Activated T-cell treated with anti-CD3 and anti-CD28 coated beads, Interleukin-2, amount 50 U/mL, for 1 hour (primary cell): ENCODE measurements at places on chromosomes 2 and 18.

DNA sequence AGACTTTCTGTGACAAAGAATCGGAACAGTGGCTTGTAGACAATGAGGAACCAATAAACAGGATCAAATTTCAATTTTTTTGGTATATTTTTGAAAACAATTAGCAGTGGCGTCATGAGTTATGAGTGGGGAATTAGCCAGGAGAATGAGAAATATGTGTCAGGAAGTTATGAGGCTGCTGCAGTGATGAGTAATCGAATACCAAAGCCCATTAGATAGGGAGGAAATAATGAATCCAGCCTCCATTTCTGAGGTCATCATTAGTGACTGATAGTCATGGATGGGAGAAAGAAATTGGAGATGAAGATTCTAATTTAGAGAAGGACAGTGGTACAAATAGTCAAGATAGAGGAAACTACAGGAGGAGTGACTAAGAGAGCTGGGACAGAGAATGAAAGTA, 673.1 kb upstream of the VRK2 start:
- no peak for DNase-seq

GRCh38 chr2:2164326-2164917, 166.7 kb downstream of the MYT1L start:
- no peak for DNase-seq

DNA sequence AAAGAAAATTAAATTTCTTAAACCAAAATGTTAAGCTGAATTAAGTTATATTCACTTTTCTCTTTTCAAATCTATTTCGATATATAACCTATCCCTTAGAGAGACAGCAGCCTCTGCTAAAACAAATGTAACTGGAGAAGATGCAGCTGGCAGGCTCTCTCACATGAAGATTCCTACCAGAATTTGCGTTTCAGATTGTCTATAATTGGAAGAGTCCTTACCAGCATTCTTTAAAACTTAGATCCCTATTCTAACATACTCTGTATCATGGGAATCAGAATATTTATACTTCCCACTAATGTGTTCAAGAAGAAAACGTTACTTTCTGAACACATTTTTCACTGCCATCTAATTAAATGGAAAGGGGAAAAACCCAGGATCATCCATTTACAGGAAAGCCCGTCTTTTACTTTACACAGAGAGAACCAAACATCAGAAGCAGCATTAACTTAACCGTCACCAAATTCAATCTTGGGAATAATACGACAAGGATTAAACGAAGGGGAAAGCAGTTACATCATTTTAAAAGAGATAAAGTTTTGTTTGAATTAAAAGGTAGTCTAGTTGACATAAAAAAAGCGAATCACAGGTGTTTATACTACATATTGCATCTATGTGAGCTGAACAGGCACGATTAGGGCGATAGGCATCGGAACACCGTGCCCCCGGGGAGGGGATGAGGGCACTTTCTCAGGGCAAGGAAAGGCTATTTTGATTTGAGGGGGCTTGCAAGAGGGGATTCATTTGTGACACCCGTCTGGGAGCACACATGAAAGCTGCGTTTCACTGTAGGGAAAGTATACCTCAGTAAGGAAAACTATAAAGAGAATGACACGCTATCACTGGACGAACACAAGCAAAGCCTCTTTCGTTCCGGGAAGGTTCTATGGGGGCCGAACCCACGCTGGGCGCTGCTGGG, 1.3 kb downstream of the PTPN2 start:
- DNase-seq: peak; percentile 27

DNA sequence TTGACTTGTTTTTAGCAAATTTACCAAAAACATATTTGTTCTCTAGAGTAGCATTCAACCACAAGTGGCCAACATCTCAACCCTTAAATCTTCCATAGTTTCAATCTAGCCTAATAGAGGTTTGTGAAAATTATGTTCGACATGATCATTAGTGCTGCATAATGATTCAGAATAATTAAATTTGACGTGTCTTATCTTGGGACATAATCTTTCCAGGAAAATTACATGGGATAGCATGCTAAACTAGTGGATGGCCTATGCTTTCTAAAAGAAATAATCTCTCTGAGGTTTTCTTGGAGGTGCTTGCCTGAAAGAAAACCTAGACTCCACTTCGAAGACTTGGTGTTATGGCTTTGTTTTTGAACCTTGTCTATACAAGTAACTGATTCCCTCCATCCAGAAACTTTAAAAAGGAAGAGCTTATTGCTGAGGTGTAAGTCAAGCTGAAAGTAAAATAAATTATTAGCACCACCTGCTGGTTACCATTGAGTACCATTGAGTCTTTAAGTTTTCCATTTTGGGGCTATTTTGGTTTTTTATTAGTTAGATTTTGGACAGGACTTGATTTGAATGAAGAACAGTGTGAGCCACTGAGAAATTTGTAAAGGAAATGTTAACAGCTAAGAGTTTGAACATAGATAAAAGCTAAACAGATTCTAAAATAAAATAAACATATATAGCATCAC, 32.7 kb downstream of the COX7A2L start:
- no peak for DNase-seq

GRCh38 chr2:221726894-221727513, 154.9 kb upstream of the EPHA4 start:
- no peak for DNase-seq

DNA sequence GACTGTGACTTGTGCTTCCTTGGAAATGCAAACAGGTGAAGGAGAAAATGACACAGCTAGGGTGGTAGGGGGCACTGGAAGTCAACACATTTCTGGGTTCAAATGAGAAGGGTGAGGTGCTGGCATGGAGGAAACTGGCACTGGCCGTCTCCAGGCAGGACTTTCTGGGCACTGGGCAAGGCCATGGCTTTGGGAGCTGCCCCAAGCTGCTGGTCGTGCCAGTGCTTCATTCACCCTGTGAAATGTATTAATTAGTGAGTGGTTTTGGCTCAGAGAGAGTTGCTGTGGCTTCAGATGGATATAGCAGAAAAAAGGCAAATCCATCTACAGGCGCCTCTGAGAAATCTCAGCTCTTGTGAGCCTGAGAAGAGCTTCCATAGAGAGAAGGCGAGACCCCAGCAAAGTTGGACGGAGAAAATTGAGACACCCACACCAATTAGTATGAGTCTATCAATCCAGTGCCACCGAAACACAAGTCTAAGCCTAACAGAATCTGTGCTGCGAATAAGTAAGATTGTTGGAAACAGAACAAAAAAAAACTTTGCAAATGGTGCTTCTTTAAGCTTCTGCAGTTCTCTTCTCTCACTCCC, 202.1 kb upstream of the TNP1 start:
- no peak for DNase-seq

GRCh38 chr2:127624320-127624755, 21.6 kb upstream of the GPR17 start:
- DNase-seq: peak; percentile 7

DNA sequence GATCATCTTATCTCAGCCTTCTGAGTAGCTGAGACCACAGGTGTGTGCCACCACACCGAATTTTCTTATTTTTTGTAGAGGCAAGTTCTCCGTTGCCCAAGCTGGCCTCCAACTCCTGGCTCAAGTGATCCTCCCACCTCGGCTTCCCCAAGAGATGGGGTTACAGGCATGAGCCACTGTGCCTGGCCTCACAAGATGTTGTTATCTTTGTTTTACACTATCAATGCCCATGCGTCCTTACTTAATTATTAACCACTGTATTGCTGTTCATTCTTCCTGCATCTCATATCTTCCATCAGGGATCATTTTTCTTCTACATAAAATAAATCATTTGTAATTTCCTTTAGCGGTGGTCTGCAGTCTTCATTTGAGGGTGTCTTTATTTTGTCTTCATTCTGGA, 181.9 kb downstream of the TGIF1 start:
- DNase-seq: no peak

- no peak for DNase-seq
These were observed 89.0 kb upstream of the PPP1CB start for GRCh38 chr2:28662468-28663181.

GRCh38 chr18:23356915-23357601, 96.0 kb upstream of the RIOK3 start:
- no peak for DNase-seq

DNA sequence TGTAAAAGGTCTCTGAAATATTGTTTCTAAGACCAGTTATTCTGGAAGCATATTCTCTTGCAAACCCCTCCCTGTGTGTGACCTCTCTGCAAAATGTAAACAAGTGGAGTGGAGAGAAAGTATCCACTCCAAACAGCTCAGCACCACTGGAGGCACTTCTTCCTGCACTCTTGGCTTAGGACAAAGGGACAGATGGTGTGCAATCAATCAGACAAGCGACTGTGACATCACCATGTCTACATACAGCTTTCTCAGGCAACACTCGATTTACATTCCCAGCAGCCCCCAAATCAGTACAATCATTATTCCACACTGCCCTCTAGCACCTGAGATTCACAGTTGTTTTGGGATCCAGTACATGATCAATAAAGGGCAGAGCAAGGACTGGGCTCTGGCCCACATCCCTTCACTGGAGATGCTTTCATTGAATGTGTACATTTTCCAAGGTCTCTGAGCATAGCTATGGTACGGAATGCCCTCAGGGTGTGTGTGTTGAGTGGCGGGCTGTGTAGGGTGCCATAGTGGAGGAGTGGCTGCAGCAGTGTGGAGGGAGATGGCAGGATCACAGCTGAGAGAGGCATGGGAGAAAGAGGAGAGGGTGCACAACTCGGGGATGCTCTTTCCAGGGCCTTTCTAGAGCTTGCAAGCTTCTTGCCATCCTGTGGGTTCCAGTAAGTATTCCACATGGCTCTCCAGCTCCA, 311.8 kb upstream of the ST6GAL2 start:
- DNase-seq: no peak

DNA sequence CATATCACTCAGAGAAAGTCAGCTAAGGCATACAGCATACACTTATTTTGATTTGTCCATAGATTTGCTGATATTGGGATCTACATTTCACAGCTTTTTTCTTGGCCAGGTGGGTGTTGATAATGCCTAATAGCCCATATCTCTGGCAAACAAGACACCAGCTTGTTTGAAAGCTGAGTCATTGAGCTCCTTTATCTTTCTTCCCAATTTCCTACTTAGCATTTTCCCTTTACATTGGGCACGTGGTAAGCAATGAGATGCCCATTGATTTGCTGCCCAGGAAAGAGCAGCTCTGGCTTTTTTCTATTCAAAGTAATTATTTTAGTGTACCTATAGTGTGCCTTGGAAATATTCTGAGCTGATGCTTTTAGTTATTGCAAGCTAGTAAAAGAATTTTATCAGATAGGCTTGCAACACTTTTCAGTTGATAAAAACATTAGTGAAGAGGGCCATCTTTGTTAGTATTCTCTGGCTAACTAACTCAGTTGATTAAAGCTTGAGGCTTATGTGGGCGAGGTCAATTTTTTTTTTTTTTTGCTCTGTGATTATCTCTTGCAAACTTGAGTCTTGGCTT, 79.6 kb downstream of the OSBPL6 start:
- DNase-seq: no peak

DNA sequence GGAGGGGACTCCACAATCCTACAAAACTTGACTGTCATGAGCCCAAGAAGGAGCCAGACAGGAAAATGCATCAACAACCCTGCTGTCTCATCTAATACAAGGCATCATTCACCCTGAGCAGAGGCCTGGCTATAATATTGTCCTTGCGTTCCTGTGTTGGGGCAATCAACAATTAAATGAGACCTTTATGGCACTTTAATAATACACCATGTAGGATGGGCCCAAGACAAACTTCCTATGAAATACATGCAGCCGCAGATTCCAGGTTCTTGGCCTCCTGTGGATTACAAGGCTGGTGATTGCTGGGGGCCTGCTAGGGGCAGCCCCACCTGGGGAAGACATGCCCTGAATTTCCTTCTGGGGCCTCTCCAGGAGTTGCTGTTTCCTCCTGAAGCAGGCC, 82.8 kb upstream of the PPP1CB start:
- no peak for DNase-seq

DNA sequence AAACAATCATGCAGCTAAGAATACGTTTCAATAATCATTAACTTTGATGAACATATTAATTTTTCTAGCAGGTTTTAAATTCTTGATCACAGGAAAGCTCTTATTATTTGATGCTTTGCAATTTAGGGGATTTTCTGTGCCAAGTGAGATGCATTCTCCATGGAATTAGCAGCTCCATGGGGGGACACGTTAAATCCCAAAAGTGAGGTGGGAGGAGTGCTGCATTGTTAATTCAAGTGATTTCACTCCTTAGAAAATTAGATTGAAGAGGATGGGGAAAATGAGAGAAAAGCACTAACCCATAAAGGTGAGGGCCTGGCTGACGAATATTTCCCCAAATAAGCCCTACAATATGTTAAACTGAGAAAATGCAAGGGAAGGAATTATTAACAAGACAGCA, 69.2 kb downstream of the ACVR1C start:
- no peak for DNase-seq

GRCh38 chr2:195537811-195538210, 119.2 kb upstream of the SLC39A10 start:
- no peak for DNase-seq

- no peak for DNase-seq
These were observed 83.5 kb downstream of the HRH4 start for GRCh38 chr18:24543795-24544498.

DNA sequence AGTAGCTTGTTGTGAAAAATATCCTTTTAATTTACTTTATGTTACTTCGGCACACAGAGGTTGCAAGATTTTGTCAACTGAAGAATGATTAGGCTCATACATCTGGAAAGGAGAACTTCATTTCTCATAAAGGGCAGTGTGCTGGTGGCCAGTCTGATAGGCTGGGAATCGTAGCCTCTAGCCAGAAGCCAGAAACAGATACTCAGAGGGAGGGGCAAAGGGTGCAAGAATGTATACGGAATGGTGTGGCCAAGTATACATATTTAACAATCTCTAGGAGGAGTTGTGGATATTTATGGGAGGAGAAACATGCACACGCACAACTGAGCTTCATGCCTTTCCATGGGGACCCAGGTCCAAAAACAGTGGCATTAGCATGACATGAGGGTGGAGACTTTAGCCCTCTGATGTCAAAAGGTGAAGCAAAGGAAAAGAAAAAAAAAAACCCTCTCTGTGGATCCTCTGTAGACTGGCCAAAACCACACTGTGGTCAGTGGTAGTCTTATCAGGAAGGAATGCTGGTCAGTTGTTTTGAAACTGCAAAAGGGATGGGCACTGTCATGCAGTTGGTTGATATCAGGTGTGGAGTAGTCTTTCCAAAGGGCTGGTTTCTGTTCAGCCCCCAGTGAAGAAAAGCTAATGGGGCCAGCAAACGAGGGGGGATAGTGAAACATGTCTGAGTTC, 34.9 kb upstream of the APCDD1 start:
- DNase-seq: no peak

GRCh38 chr2:190679813-190680591, 31.1 kb downstream of the NAB1 start:
- DNase-seq: peak; percentile 70

- no peak for DNase-seq
These were observed 1.6 kb upstream of the KLF7 start for GRCh38 chr2:207167099-207167923.

- DNase-seq: peak; percentile 16
These were observed 9.7 kb downstream of the SNED1 start for GRCh38 chr2:241007880-241008710.

DNA sequence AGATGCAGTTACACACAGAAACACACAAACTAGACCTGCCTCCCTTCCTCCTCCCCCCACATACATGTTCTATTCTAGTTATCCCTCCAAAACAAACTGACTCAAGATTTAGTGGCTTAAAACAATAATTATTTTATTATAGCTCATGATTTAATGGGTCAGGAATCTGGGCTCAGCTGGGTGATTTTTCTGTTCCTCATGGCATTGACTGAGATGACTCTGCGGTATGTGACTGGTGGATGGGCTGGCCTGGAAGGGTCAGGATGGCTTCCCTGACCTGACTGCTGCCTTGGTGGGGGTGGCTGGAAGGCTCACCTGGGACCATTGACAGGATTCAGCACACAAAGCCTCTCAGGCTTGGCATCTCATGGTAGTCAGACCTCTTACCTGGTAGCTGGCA, 33.7 kb upstream of the NTSR2 start:
- DNase-seq: no peak

- no peak for DNase-seq
These were observed 70.8 kb upstream of the SLC39A10 start for GRCh38 chr2:195586062-195586714.
